ENCODE measurements at places on chromosomes 3 and 15.

- DNase-seq, result no peak
These were observed 10.6 kb downstream of the RBMS3 start for GRCh38 chr3:29291260-29291981.

DNA sequence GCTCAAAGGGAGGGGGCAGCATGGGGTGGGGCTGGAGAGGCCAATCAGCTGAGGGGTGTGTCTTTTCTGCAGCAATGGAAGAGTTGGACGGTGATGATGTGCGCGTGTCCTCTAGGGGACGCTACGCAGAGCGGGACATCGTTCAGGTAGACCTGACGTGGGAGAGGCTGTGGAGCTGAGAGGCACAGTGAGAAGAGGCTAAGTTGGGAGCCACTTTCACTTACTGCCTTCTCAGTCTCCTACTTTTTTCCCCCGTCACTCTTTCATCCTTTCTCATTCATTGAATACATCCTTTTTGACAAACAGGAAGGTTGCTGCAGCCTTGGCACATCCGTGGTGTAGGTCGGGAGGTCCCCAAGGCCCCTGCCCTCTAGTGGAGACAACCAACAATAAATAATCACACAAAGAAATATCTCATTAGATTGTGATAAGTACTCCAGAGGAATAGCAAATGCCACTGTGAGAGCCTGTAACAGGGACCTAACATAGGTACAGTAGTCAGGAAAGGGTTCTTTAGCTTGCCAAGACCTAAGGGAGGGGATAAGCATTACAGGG is 4.4 kb upstream of the BRPF1 start:
- no peak for DNase-seq

DNA sequence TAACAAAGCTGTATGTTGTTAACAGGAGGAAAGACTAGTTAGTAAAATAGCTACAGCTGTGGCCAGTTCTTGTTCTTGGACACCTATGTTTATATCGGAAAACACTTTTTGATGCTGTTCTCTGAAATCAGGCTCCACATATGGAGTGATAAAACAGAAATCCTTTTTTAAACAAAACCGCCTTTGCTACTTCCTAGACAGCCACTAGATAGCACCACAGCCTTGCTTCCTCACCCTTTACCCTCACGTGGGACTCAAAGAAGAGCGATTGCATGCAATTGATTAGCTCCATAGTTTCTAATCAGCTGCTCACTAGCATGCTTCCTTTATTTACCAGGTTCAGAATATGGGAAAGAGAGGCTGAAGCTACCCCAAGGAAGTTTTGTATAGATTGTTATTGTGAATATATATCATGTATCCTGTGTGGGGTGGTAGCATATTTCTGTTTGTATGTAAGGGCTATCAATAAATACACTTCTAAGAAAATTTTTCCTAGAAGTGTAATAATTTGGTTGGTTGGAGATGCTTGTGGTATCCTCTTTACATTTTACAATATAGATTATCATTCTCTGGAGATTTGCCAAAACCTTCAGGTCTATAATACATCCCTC is 4.3 kb upstream of the MTFMT start:
- DNase-seq, result peak; percentile 12

- DNase-seq, result peak; percentile 22
These were observed 74.1 kb downstream of the LRTM1 start for GRCh38 chr3:54853573-54854404.

GRCh38 chr3:72839057-72839456 is 9.2 kb downstream of the SHQ1 start:
- DNase-seq, result no peak

All from NCI-H1436 (cell line).